Right hindlimb (tissue), 1 donor: ENCODE measurements at places on chromosomes 6 and 20.

- no peak for DNase-seq
Measured at GRCh38 chr6:147222160-147222838, 18.1 kb downstream of the STXBP5 start.

GRCh38 chr20:57395111-57395966 lies 4.1 kb downstream of the RBM38 start:
- DNase-seq = peak; percentile 63

- DNase-seq = no peak
Measured at GRCh38 chr6:111484633-111484930, 1.6 kb upstream of the REV3L start.

- DNase-seq = no peak
Measured at GRCh38 chr6:5302220-5302946, 41.1 kb downstream of the FARS2 start.

- DNase-seq = no peak
Measured at GRCh38 chr20:10861619-10862018, 187.8 kb upstream of the JAG1 start.

GRCh38 chr6:8110117-8110721 lies 7.9 kb upstream of the EEF1E1 start:
- DNase-seq = no peak

- peak; percentile 68 for DNase-seq
Measured at GRCh38 chr6:149846321-149846720, 17.8 kb downstream of the LRP11 start.

DNA sequence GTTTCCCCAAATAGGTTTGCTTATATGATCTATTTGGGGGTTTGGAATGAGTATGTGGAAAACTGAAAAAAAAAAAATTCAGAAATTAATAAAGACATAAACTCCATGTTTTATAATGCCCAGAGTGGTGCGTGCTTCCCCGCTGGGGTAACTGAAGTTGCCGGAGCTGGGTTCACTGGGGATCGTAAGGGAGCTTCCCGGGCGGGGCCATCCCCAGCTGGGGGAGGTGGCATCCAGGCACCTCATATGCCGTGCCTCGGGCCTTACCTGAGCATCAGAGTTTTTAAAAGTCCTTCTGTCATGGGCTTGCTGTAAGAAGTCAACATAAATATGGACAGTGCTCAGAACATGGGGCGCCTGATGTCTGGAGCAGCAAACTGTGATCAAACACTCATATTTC lies 17.9 kb upstream of the RAMACL start:
- no peak for DNase-seq

GRCh38 chr6:294656-295565 lies 2.6 kb downstream of the DUSP22 start:
- DNase-seq = no peak

DNA sequence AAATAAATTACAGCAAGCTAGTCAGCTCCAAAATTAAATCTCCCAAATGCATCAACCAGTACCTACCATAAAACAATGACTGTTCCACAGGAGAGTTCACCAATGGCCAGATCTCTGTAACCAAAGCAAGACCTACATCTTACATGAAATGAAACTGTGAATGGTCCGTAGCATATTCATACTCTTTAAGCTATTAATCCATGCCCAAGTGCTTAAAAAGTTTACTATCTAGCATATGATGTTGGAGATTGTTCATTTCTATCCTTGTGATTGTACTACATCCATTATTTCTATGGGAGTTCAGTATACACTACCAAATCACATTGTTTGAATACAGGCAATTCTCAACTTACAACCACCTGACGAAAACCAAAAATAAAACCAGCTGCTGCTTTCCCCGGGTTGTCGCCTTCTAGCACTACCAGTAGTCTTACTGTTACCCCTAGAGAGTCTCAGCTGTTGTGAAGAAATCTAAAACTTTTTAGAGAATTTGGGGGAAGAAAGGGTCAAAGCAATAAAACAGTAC lies 38.0 kb downstream of the HIVEP2 start:
- DNase-seq = no peak

DNA sequence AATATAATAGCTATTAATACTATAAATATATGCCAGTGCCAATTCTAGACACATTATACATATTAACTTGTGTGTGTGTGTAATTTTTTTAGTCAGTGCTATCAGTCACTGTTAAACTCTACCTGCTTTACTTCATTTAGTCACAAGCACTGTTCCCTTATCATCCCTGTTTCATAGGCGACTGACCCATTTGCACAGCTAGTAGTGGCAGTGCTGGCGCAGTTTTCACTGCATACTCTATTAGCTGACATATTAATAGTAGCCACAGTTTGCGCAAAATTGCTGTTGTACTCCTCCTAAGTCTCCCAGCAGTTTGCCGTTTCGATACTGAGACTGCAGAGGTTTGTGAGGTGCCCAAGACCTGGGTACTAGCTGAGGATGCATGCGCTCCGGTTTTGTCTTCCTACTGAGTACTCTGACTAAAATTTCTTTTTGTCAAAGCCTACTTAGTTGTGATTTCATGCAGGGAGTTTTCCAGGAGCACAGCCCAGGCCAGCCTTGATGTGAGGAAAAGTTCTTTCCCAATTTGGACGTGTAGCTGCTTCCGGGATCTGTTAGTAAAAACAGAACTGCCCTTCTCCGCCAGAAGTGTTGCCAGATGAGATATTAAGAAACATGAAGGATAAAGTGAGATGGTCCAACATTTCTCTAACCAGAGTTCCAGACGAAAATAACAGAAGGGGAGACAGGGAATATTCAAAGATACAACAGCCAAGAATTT lies 5.6 kb downstream of the BAG2 start:
- peak; percentile 83 for DNase-seq

DNA sequence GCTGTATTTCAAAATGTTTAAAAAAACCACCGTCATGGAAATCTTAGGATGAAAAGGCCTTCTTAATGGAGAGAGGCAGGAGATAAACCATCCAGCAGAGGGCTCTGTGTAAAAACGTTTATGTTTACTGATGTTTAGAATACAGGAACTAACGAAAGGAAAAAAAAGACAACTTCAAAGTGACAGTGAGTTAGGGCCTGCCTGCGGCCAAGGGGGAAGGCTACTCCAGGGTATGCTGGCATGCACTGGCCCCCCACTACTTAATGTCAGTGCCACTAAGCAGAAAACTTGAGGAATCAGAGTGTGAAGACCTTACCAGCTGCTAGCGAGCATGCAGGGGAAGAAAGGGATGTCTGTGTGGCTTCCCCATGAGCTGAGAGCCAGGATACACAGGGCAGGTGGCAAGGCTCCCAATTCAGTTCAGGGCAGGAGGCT lies 47.7 kb downstream of the AKAP7 start:
- peak; percentile 27 for DNase-seq

GRCh38 chr6:36349240-36349639 lies 12.6 kb upstream of the BNIP5 start:
- DNase-seq = no peak
